ENCODE measurements at places on chromosomes 6 and 20.

DNA sequence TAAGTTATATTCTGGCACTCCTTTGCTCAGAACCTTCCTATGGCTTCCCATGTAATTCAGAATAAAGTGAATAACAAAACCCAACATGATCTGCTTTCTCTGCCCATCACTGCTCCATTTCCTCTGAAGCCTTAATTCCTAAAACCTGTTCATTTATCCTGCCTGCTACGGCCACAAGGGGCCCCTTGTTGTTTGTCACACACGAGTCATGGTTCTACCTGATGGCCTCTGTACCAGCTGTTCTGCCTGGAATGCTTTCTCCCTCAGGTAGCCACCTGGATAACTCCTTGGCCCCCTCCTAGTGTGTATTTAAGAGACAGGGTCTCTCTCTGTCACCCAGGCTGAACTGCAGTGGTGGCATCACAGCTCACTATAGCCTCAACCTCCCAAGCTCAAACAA lies 26.8 kb downstream of the ERGIC3 start:
- peak; percentile 25 for DNase-seq

DNA sequence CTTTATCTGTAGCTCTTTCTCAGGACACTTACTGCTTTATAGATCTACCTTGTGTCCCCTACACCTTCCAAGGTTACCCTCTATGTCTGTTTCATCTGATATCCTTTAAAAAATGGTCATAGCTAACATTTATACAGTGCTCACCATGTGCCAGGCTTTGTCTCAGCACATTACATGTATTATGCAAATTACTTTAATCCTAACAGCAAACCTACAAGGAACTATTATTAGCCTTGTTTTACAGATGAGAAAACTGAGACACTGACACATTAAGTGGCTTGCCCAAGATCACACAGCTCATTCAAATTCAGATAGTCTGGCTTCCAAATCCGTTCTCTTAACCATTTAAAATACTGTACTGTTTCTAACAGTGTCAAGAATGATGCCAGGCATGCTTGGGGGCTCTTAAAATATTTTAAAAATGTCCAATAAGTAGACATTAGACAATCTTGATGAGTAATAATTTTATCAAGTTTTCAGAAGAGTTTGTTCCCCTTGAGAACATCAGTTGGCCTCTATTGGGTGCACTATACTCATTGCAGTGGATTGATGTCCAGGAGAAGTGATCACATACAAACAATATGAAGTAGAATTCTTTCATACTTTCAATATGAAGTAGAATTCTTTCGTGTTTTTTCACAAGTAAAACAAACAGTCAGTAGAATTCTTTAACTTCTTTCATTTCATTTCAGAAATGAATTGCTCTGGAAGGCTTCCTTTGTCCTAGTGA lies 69.6 kb downstream of the DNAH8 start:
- DNase-seq, result no peak

DNA sequence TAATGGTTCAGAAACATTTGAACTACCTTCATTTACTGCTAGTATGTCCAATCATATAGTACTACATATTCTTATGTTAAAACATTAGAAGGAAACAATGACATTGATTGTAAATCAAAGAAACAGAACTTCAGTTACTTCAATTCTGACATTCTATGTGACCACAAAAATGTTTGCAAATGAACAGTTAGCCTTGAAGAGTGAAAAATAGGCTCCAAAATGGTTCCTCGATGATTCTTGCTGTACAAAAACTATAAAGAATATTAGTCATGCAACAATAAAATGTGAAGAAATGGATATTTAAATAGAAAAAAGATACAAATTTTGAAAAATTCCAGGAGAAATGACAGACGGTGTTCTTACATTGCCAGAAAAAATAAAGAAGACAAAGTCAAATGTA lies 686.9 kb downstream of the BCKDHB start:
- DNase-seq, result no peak

DNA sequence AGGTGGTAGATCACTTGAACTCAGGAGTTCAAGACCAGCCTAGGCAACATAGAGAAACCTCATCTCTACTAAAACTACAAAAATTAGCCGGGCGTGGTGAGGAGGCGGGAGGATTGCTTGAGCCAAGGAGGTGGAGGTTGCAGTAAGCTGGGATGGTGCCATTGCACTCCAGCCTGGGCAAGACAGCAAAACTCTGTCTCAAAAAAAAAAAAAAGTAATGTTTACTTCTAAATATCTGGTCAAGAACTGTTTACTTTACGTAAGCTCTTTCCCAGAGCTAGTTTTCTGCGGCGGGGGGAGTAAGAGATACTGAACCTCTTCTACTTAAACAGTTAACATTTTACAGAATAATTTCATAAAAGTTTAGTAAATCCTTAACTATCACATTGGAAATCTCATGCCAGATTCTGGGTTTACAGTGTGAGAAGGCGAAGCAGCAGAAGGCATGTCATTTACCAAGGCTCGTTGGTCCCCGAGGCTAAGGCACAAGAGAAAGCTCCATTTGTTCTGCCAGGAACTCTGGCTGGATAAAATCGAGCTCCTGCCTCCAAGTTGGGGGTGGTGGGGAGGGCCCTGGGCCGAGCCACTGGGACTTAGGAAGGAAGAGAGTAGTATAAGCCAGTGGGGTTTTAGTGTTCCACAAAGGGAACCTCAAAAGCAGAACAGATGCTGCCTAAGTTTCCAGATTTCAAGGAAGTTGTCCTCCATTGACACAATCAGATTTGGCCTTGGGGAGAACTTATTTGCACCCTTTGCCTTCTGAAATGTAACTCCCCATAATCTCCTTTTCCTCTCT lies 41.7 kb downstream of the ARFGEF2 start:
- no peak for DNase-seq

All from activated CD4-positive, alpha-beta T cell treated with anti-CD3 and anti-CD28 coated beads for 36 hours (primary cell).